D341Med (cell line): ENCODE measurements at places on chromosomes 3 and 15.

- DNase-seq: no peak
Measured at GRCh38 chr3:141986548-141987107, 110.2 kb downstream of the ATP1B3 start.

- DNase-seq: peak; percentile 58
Measured at GRCh38 chr15:71743861-71744382, 66.4 kb upstream of the NR2E3 start.

DNA sequence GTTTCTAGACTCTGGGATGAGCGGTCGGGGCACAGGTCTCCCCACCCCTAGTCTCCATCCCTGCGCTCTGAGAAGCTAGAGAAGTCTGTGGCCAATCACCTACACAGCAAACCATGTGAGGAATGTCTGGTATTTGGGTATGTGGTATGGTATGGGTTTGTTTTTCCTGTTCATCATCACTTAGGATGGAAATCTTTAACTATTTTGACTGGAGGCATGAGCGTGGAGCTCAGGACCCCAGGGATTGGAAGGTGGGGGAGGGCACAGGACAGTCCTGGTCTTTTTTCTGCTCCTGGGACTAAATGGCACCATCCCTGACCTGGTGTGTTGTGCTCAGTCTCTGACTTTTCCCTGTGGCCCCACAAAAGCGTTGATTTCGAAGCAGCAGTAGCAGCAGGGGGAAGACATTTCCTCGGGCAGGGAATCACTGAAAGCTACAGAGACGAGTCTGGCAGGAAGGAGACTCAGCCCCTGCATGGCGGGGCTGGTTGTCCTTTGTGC lies 191.7 kb upstream of the TPM1 start:
- DNase-seq: no peak

GRCh38 chr3:41199866-41200668 lies 762 bp downstream of the CTNNB1 start:
- peak; percentile 66 for DNase-seq

- no peak for DNase-seq
Measured at GRCh38 chr3:149547954-149548668, 73.6 kb downstream of the TM4SF4 start.

GRCh38 chr15:35358824-35359223 lies 187.1 kb downstream of the DPH6 start:
- no peak for DNase-seq

- no peak for DNase-seq
Measured at GRCh38 chr3:115806501-115806900, 183.2 kb downstream of the GAP43 start.

DNA sequence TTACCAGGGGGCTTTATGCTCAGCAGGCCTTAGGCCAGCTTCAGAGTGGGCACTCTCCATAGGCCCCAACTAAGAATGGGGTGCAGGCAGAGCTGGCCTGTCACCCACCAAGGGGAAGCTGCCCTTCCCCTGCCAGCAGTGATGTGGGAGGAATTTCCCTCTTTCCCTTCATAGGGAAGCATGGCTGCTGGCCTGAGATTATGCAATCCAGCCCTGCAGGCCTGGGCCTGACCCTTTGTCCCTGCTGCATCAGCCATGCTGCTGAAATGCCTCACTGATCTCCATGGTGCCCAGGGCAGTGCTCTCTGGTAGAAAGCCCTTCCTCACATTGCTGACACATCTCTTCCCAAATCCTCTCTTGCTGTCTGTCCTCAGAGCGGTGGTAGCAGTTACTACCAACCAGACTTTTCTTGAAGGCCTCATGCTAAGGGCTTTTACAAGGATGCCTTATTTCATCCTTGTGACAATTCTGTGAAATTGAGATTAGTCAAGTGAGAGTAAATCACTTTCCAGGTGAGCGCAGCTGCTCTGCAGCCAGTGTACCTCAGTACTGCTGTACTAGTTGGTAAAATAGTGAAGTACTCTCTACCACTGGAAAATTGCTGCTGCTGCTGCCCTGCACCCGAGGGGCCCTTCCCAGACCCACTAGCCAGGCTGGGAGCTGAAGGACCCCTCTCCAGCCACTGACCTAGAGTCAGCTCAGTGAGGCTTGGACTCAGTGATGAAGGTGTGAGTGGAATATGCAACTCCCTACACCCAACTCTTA lies 33.8 kb downstream of the MRAS start:
- DNase-seq: no peak

- DNase-seq: no peak
Measured at GRCh38 chr3:186962445-186962844, 32.1 kb downstream of the ST6GAL1 start.

- no peak for DNase-seq
Measured at GRCh38 chr15:59063042-59063441, 41.9 kb upstream of the CCNB2 start.

DNA sequence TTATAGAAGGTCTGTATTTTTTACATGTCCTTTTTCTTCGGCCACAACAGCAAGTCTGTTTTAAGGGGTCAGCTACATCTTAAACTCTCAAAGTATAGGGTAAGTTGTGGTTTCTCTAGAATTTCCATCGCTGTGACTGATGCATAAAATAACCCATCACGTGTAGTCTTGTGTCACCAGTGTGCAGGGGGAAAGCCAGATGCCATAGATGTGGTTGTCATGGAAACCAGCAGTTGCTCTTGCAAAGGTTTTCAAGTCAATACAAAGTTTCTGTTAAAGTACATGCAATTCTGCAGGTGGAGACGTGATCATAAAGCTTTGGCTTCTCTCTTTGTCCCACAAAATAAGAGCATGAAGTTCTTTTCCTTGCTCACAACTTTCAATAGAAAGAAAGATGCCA lies 210.3 kb upstream of the ONECUT1 start:
- DNase-seq: no peak

GRCh38 chr3:31934018-31934417 lies 47.0 kb downstream of the OSBPL10 start:
- no peak for DNase-seq

DNA sequence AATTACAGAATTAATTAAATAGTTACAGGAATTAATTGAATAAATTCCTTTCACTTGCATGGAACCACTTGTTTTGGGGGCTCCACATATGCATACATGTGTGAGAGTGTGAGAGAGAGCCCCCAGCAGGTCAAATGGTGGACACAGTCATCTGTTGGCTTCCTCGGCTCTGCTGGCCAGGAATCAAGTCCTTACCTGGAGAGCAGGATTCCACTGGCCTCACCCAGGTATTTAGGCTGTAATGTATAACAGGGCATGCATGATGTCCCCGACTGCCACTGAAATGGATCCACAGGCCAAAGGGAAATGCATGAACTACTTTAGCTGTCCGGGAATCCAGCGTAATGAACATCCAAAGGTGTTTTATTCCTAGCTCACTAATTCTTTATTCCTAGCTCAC lies 139.7 kb upstream of the SMAD3 start:
- no peak for DNase-seq

DNA sequence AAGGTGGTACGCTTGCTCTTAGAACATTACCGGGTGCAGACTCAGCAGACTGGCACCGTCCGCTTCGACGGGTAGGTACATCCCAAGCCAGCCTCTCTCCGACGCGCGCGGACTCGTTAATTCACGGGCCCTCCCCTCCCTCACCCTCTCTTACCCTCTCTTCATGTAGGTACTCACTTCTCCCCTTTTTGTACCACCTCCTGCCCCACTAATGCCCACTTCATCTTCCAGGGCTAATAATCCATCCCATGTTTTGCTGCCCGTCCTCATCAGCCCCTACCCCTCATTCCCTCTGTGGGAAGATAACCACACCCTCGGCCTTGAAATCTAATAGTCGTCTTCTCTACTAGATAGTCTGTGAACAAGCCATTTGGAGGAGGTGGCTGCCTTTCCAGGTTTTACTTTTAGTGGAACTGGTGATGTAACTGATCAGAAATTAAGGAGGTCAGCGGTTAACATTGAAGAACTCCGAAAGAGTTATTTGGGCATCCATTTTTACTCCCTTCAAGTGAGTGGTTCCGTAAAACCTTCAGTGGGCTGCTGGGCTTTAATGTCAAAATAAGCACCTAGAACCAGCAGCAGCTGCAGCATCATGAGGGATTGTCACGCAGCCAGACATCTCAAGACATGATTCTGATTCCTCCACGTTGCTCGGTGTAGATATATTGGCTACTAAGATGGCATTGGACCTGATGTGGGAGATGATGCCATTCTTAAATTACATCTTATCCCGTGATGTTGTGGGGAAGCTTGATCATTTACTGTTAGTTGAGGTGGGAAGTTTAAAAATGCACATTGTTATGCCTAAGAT lies 1.3 kb downstream of the FEM1B start:
- peak; percentile 48 for DNase-seq

- DNase-seq: no peak
Measured at GRCh38 chr15:42163947-42164550, 7.6 kb upstream of the PLA2G4F start.

GRCh38 chr3:142366434-142366833 lies 81.4 kb downstream of the XRN1 start:
- peak; percentile 34 for DNase-seq

- peak; percentile 45 for DNase-seq
Measured at GRCh38 chr15:76108021-76108723, 48.4 kb downstream of the TMEM266 start.

GRCh38 chr3:5297895-5298294 lies 110.4 kb downstream of the EDEM1 start:
- no peak for DNase-seq

DNA sequence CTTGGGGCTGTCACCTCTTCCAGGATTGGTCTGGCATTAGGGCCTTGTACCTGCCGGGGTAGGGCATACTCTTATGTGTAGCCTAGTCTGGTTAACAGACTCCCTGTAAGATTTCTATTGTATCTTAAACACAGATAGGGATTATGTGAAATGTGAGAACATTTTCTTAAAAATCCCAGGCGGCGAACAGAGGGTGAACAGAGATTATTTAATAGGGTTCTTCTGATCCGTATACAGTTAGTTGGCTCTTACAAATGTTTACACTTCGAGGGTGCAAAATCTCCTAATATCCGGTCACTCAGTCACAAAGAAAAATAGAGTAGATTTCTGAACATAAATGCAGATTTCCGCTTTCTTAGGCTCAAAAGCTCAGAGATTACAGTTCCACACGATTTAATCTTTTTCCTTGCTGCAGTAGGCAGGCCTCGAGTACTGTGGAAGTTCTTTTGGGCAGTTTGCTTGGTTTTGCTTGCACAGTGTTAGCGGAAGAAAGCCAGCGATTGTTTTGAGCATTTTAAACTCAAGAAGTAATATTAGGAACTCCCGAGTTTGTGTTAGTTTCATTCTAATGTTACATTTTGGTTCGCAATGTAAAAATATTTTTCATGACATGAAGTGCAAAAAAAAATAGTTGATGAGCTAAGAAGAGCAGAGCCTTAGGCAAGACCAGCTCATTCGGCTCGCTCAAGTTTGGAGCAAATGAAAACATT lies 993 bp downstream of the PLCL2 start:
- DNase-seq: no peak

DNA sequence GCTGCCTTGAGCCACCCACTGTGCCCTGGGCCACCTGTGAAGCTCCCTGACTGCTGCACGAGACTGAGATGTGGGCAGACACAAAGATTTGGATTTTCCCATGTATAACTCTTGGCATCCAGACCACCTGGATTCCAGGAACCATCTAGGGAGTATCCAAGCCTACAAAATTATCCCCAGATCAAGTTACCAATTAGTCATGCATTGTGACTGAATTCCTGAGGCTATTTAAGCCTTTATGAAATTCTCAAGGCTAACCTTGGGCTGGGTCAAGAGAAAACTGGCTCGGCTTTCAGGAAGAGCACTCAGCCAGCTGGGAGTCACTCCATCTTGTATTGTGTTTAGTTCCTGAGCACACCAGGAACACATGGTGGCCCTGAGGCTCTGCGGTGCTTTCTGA lies 13.3 kb upstream of the ATP13A5 start:
- DNase-seq: no peak

DNA sequence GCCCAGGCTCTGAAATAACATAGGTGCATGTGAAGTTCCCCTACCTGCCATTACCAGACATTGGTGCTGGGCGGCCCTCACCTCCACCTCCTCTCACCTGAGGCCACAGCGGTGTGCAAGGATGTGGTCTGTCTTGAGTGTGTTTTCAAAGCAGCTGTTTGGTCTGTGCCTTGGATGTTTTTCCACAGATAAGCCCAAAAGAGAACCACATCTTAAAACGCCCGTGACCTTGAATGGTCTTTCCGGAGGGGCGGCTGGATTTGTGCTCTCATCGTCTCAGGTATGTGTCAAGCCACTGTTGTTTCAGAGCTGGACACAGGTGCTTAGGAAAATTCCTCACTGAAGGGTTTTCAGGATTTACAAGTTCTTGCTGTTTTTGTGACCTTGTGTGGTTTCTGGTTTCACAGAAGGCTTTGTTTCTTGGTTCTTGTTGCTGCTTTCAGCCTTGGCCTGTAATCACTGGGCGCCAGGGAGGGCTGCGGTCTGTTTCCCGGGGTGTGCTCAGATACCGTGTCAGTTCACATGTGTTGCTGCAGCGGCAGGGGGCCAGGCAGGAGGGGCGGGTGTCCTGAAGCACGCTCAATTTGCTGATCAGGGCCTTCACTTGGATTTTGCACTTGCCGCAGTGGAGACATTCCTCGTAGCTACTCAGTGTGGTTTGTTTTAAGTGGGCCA lies 128.4 kb downstream of the IGF1R start:
- no peak for DNase-seq

DNA sequence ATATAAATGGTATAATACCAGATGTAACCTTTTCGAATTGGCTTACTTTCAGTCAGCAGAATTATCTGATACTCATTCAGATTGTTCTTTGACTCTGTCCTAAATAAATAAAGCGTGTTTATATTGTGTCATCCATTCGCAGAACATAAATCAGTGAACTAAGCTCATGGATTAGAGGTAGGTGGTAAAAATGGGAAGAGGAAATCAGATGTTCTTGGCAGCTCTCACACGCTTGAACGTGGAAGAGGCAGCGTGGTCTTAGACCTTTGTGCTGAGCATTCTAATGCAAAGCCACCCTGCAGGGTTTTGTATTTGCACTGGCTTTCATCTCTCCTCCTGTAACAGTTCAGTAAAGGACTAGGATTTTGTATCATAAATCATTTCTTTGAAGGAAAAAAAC lies 441.4 kb downstream of the GABRG3 start:
- no peak for DNase-seq

DNA sequence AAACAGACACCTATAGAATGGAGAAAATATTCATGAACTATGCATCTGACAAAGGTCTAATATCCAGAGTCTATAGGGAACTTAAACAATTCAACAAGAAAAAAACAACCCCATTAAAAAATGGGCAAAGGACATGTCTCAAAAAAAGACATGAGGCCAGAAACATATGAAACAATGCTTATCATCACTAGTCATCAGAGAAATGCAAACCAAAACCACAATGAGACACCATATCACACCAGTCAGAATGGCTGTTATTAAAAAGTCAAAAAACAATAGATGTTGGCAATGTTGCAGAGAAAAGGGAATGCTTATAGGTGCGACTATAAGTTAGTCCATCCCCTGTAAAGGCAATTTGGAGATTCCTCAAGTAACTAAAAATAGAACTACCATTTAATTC lies 11.4 kb upstream of the HDGFL3 start:
- DNase-seq: no peak

- no peak for DNase-seq
Measured at GRCh38 chr3:192817053-192817452, 89.7 kb upstream of the FGF12 start.
